ENCODE measurements at places on chromosomes 5 and 9. TPM values are rescaled to one million over a fixed set of nuclear protein-coding genes. Genes with fewer than 3 reads are reported as not detected.

The PLAC8L1 gene
- 0.85 TPM for polyA plus RNA-seq

The PRLR gene
- 45.3 TPM for polyA plus RNA-seq

The TOR4A gene
- 4.3 TPM for polyA plus RNA-seq

The ENTPD8 gene
- 0.19 TPM for polyA plus RNA-seq

The PCDHGA1 gene
- polyA plus RNA-seq = 1.2 TPM

The TRPM6 gene
- 1.1 TPM for polyA plus RNA-seq

The CYSRT1 gene
- polyA plus RNA-seq = 3.1 TPM

The STARD4 gene
- polyA plus RNA-seq = 21.8 TPM

The LCNL1 gene
- 0.12 TPM for polyA plus RNA-seq

The SLC25A2 gene
- not detected for polyA plus RNA-seq

The SPINK7 gene
- 0.12 TPM for polyA plus RNA-seq

The RANBP17 gene
- 9.2 TPM for polyA plus RNA-seq

- DNase-seq = no peak
Measured at GRCh38 chr5:80916676-80917075, 43.5 kb upstream of the RASGRF2 start.

GRCh38 chr5:129770024-129770820, 22.3 kb downstream of the MINAR2 start:
- no peak for DNase-seq

GRCh38 chr9:124320062-124320973, 62.6 kb downstream of the NEK6 start:
- DNase-seq = no peak

- DNase-seq = no peak
Measured at GRCh38 chr5:109416882-109417281, 7.1 kb upstream of the PJA2 start.

DNA sequence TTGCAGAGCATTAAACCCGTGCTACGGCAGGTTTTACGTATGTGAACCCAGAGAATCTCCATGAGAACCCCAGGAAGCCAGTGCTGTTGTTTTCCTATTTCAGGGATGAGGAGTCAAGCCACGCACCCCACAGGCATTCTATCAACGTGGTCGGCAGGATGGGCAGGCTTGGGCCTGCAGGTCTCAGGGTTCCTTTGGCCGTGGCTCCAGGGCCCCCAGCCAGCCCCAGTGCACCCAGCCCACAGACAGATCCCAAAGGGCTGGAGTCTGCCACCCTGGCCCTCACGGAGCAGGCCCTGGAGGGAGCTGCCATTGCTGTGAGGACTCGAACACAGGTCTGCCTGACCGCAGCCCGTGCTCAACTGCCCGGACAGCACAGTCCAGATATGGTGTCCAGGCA, 77.1 kb upstream of the STXBP1 start:
- DNase-seq = no peak

DNA sequence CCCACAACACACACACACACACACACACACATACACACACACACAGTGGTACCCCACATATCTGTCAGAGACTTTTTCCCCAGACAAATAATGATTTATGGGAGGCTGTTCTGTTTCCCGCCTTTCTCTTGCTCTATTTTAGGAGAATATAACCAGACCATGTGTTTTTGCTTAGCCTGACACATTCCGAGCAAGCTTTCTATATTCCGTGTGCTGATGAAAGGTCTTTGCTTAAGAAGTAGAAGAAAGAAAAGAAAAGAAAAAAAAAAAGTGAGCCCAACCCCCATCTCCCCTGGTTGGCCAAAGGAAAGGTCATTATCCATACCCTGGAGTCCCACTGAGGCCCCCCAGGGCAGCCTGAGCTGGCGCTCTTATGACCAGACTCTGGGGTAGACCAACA, 338.6 kb downstream of the SLIT3 start:
- no peak for DNase-seq

DNA sequence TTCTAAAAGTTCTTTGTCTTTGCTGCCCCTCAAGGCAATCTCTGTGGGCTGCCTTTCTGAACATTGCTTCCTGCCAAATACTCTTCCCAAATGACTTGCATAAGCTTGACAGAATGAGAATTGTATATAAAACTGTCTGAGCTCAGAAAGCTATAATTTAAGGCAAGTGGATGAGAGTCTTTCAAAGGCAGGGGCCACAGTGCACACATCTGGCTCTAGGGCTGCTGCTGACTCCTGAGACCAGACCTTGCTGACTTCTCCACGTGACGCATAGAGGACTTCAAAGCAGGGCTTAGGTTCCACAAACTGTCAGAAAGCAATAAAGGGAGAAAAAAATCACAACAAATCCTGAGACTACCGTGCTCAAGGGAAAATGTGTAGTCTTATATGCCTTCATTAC, 79.4 kb upstream of the DIRAS2 start:
- peak; percentile 18 for DNase-seq

- DNase-seq = no peak
Measured at GRCh38 chr5:154372661-154373060, 73.1 kb upstream of the SAP30L start.

- DNase-seq = no peak
Measured at GRCh38 chr5:167886196-167886595, 405.2 kb upstream of the WWC1 start.

DNA sequence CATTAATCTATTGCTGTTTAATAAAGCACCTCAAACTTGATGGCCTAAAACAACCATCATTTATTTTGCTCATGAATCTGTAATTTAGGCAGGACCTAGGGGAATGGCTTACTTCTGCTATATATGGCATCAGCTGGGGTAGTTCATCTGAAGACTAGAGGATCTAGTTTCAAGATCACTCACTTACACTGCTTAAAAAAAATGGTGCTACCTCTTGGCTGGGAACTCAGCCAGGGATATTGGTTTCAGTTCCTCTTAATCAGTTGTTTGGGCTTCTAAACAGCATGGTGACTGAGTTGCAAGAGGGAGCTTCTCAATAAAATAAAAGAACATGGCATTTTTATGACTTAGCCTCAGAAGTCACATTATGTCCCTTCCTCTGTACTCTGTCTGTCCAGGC, 142.0 kb downstream of the FAM114A2 start:
- DNase-seq = peak; percentile 17

- no peak for DNase-seq
Measured at GRCh38 chr5:107476783-107477182, 194.0 kb downstream of the EFNA5 start.

DNA sequence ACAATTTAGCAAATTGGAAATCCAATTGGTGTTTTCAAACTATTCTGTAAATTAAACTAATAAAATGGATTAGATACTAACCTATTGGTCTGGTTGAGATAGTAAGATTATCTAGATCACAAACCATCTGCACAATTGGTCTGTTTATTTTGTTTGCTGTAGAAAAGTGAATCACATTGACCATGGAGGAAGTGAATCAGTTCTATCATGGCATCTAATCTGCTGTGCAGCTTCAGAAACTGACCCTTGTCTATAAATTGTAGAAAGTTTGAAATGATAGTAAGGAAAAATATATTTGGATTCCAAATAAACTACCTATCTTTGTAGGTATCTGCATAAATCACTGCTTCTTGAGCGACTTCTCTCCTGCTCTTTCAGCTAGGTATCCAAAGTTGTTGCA, 1865.4 kb downstream of the MAT2B start:
- no peak for DNase-seq

DNA sequence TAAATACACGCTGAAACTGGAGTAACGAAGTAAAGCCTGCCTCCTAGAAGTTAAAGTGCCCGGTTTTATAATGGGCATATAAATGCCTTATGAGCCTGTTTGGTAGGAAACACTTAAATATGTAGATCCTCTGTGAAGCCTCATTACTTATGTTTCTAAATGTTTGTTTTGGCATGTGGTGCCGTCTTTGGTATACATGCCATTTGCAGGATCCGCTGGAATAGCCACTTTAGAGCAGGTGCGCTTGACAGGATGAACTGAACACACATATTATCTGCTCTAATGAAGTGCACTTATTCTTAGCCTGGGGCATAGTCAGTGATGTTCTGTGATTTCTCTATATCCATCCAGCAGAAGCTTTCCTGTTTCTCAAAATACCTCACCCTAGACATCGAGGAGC, 778.1 kb upstream of the WWC1 start:
- no peak for DNase-seq

- DNase-seq = no peak
Measured at GRCh38 chr5:168273056-168273980, 18.1 kb upstream of the WWC1 start.

DNA sequence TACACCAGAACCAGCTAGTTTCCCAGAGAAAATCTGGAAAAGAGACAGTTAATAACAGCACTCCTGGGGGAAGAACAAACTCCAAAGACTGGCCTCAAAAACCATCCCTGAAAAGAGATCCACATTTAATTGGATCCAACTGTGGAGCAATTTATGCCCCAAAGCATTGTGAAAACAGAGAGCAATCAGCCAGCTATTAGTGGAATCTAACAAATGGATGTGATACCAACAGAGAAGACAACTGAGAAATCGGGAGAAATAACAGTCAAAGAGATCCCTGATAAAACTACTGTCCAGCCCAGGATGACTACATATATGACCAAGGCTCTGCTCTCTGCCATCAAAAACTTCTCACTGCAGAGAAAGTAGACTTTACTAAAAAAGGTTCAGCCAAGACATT, 40.5 kb upstream of the TRIO start:
- no peak for DNase-seq

GRCh38 chr5:76143884-76144283, 60.7 kb downstream of the SV2C start:
- DNase-seq = no peak

GRCh38 chr9:122360891-122361290, 9.9 kb upstream of the PTGS1 start:
- no peak for DNase-seq

- DNase-seq = no peak
Measured at GRCh38 chr9:22033012-22033630, 24.0 kb upstream of the CDKN2B start.

DNA sequence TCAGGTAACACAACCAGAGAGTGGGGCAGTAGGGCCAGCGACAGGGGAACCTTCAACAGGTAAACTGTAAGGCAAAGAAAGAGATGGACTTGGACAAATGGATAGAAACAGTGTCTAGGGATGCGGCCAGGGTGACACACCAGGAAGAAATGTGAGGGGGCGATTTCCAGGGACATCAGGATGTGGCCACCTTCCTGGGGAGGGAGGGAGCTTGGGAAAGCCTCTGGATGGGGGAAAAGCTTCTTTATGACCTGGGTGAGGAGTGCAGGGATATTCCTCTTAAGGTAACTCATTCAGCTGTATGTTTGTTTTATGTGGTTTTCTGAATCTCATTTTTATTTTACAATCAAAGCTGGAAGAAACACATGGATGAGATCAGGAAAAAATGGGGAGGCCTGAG, 11.9 kb upstream of the NXNL2 start:
- DNase-seq = no peak

- no peak for DNase-seq
Measured at GRCh38 chr5:44574678-44575077, 185.5 kb upstream of the FGF10 start.

GRCh38 chr5:173451651-173452050, 123.4 kb upstream of the STC2 start:
- DNase-seq = no peak

- DNase-seq = no peak
Measured at GRCh38 chr5:153831973-153832372, 206.7 kb downstream of the FAM114A2 start.

DNA sequence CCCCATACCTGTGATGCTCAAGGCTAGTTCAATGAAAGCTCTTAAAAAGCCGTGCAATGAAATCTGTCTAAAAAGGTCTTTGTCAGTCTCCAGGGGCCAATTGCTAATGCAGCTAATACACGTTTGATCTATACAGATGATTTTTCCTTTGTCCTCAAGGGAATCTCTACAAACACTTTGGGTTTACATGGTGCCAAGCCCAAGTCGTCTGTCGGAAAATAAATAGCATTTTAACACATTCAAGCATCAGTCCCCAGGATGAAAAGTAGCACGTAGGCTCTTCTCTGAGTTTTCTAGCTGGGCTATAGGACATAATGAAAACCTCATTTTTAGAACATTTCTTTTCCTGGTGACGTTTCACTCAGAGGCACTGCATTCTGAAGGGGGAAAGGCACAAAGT, 477.4 kb upstream of the WWC1 start:
- DNase-seq = no peak

GRCh38 chr5:1437226-1437829, 7.9 kb downstream of the SLC6A3 start:
- no peak for DNase-seq

- no peak for DNase-seq
Measured at GRCh38 chr5:56352808-56353590, 119.9 kb upstream of the ANKRD55 start.

DNA sequence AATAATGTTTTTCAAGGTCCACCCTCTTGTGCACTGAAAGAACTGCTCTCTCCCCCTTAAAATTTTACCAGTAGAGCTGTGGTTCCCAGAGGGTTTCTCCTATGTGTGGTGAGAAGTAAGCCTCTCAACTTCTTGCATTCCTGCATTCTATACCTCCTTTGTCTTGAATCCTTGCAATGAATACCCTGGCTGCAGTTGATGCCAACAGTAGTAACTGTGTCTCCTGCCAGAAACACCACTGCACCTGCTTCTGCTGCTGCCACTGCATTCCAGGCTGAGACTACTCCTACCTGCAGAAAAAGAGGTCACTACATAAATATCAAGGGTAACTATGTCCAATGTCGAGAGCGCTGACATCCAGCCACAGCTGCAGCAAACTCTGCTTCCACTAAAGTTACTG, 203.7 kb downstream of the TMEM167A start:
- no peak for DNase-seq

GRCh38 chr5:33375900-33376299, 64.9 kb upstream of the TARS1 start:
- DNase-seq = no peak

DNA sequence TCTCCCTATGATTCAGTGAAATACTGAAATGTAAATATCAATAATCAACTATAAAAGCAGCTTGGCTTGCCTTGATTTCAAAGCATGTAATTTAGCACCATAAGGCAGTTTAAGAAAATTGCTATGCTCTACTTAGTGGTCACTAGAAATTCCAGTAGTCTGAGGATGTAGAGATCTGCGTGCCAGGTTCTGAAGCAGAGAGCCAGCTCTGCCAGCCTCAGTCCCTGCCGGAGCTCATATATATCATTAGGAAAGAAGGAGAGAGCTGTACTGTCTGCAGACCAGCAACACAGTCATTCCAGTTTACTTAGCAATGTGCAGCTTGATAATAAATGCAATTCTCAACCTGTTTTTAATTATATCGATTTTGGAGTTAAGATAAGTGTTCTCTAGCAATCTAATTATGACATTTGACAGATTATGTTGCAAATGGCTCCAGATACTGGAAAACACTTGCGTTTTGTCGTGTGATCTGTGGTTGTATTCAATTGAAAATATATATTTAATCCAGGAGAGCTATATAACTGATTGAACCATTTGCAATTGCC, 540.5 kb downstream of the CTNND2 start:
- DNase-seq = no peak

DNA sequence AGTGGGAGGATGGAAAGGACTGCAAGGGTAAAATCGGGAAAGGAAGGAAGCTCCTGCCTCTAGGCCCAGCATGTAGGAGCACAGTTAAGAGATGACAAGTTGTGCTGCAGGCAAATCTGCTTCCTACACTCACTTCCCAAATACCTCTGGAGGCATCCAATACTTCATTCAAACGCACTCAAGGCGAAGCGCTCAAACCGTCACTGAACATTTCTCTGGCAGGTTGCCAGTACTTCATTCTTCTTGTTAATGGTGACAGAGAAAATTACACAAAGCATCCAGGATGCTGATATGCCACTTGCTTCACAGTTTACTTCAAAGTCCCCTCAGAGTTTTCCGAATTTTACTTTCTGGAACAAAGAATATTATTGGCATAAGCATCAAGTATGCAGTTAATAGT, 59.8 kb downstream of the NREP start:
- DNase-seq = no peak

Data from right renal cortex interstitium (tissue), 3 donors.